Astrocyte (in vitro differentiated cells and primary cell): ENCODE measurements at places on chromosomes 5 and 9. TPM values are rescaled to one million over a fixed set of nuclear protein-coding genes. Genes with fewer than 3 reads are reported as not detected.

DNA sequence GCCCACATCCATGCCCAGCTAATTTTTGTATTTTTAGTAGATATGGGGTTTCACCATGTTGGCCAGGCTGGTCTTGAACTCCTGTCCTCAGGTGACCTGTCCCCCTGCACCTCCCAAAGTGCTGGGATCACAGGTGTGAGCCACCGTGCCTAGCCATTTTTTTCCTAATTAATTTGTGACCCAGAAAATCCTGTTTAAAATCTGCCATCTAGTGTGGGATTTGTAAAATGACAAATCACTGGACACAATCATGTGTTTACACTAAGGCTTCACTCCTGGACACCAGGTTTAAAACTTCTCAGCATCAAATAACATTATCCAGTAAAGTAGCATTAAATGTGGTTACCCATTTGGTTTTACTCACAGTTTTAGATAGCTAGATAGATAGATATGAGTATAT lies 18.6 kb upstream of the KDM4C start:
- no peaks in the 10 kb centered on the region for H3K27me3 ChIP-seq
- H3K27ac ChIP-seq = no peak overlapping the region
- no peaks in the 10 kb centered on the region for H3K36me3 ChIP-seq
- H3K4me1 ChIP-seq = no peaks in the 10 kb centered on the region
- no peak overlapping the region for H3K4me3 ChIP-seq
- DNase-seq = no peak

The PCDHA5 gene
- 1.0 and 1.7 TPM in 2 replicates for total RNA-seq

DNA sequence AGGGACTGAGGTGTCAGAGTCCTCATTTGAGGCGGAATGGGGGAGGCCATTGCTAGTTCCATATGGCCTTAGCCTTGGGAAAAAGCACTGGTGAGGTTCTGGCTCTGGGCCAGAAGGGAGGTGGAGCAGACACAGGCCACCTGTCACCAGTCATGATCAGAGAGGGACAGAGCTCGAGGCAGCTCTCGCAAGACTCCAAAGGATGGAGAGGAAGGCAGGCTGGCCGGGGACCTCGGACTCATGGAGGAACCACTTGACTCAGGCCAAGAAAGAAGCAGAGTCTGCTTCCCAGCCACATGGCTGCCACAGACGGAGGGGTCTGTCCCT lies 29.2 kb upstream of the NSMF start:
- no peak overlapping the region for H3K27ac ChIP-seq
- H3K36me3 ChIP-seq = no peaks in the 10 kb centered on the region
- no peaks in the 10 kb centered on the region for H3K27me3 ChIP-seq
- H3K4me1 ChIP-seq = no peaks in the 10 kb centered on the region

DNA sequence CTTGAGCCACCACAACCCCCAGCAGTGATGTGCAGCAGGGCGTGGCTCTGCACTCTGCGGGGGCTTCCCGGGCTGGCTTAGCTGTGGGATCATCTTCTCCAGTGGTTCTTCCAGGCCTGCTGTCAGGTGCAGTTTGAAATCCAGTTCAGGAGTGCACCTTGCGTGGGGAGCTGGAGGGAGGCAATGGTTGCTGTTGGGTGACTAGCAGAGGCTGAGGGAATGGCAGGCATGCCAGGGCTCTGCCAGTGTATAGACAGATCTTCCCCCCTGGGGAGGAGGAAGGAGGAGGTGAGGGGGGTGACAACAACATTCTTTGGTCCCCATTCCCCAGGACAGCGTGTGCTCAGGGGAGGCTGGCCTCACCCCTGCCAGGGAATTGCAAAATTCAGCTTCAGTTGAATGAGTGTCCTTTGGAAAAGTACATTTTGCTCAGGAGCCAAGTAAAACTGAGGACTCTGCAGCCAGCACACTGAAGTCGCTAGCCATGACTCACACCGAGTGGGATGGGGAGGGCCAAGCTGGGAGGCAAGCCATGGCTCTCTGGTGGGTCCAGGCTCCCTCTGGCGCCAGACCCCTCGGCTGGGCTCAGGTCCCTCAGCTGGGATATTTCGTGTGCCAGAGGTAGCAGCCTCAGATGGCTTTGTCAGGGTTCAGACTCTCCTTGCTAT lies 35.0 kb downstream of the ERGIC1 start:
- H3K4me1 ChIP-seq = peaks cover 69% of the 10 kb centered on the region
- DNase-seq = peak; percentile 92
- H3K27ac ChIP-seq = peak overlapping the region; percentile 95

The FANCG gene
- total RNA-seq = 11.0 and 14.1 TPM in 2 replicates

GRCh38 chr5:7873216-7873615 lies 4.3 kb downstream of the MTRR start:
- peaks cover 21% of the 10 kb centered on the region for H3K4me1 ChIP-seq
- no peak overlapping the region for H3K27ac ChIP-seq
- H3K36me3 ChIP-seq = peaks cover 14% of the 10 kb centered on the region
- DNase-seq = no peak
- H3K27me3 ChIP-seq = no peaks in the 10 kb centered on the region

DNA sequence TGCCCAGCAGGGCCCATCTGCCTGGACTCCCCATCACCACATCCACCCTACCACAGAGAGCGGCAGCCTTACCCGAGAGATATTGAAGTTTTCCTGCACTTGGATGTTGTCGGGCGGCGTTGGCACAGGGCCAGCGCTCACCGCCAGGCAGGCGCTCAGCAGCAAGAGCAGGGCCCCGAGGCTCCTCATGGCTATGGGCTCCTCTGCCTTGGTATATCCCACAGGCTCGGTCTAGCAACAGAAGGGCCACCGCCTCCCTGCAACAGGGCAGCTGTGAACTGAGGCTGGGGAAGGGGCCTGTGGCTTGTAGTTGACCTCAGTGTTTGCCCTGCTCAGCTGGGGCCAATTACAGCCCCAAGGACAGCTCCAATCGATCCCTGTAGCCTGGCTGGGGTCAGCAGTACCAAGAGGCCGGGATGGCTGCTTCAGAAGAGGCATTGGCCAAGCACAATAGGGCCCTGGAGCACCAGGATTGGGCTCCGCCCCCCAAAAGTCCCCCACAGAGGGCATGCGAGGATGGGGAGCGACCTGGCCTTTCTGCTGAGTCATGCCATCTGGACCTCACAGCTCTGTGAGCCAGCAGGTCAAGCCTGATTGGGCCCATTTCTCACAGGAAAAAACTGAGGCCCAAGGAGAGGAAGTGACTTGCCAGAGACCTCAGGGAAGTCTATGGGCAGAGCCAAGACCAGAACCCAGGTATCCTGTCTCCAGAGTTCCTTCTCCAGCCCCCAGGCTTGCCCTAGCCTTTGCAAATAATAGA lies at the start of gene AMBP:
TSS of gene AMBP (minus strand) at position 280 of the 760 bp plus-strand sequence. CDS start at position 189, 91 bp downstream.
- no peak for DNase-seq
- H3K27me3 ChIP-seq = peaks cover 21% of the 10 kb centered on the region
- no peaks in the 10 kb centered on the region for H3K4me1 ChIP-seq
- H3K27ac ChIP-seq = no peak within 1 kb of the TSS
- H3K36me3 ChIP-seq = no peaks in the 10 kb centered on the region

The PAX5 gene
- total RNA-seq = not detected in 2 replicates

The SPINK7 gene
- total RNA-seq = not detected in 2 replicates

The PCDHA12 gene
- total RNA-seq = 13.8 and 16.0 TPM in 2 replicates

The PLPP7 gene
- 0.20 and 0.65 TPM in 2 replicates for total RNA-seq

- no peaks in the 10 kb centered on the region for H3K27me3 ChIP-seq
- no peak overlapping the region for H3K27ac ChIP-seq
- H3K4me1 ChIP-seq = peaks cover 33% of the 10 kb centered on the region
- DNase-seq = no peak
- no peaks in the 10 kb centered on the region for H3K36me3 ChIP-seq
Measured at GRCh38 chr5:132089363-132089762, 15.8 kb downstream of the CSF2 start.

DNA sequence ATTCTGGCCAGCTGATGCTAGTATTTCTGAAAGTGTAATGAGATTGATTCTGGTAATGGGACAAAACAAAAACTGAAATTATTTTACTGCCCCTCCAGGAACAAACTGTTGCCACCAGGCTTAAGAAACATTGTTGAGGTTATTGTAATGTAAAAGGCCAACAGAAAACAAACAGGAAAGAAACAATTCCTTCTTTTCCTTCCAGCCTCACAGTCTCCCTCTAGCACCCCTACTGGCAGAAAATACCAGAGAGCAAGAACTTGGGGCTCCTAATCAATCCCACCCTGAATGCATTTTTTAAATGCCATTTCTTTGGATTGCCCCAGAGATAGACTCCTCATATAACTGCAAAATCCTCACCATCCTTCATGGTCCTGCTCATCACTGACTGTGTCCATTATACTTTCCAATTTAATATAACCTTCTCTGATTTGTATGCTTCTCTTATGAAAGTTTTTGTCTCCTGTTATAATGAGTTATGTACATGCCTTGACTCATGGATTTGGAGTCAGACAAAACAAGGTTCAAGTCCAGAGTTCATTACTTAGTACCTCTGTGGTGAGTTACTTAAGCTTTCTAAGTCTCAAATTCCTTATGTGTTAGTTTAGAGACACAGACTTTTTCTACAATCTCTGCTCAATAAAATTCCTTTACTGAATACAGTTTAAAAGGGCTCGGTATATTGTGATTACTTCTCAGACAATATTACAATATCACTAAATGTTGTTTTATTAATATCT lies 157.9 kb upstream of the FBN2 start:
- DNase-seq = peak; percentile 29
- H3K27me3 ChIP-seq = no peaks in the 10 kb centered on the region
- H3K36me3 ChIP-seq = no peaks in the 10 kb centered on the region
- H3K27ac ChIP-seq = no peak overlapping the region

The P4HA2 gene
- 214 and 302 TPM in 2 replicates for total RNA-seq

The CLPTM1L gene
- 131 TPM in 2 replicates for total RNA-seq

DNA sequence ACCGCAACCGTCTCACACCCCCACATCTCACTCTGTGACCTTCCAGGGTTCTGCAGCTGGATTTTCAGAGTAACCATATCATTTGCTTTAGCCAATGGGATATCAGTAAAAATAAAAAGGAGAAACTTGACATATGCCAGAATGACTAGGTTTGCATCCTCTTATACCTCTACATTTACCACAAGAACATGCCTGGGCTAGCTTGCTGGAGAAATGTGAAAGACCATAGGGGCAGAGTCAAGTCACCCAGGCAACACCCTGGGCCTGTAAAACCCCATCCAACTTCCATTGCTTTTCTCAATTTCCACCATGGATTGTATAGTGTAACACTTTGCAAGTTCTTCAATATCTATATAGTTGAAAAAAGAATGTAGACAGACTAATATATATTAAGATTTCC lies 731.1 kb downstream of the PTPRD start:
- no peaks in the 10 kb centered on the region for H3K36me3 ChIP-seq
- no peaks in the 10 kb centered on the region for H3K4me1 ChIP-seq
- no peak for DNase-seq
- H3K4me3 ChIP-seq = no peak overlapping the region

The ZNF354C gene
- 3.3 and 4.1 TPM in 2 replicates for total RNA-seq

- no peak for DNase-seq
- no peak overlapping the region for H3K27ac ChIP-seq
- no peak overlapping the region for H3K4me3 ChIP-seq
- no peaks in the 10 kb centered on the region for H3K36me3 ChIP-seq
Measured at GRCh38 chr5:112710896-112711295, 26.8 kb upstream of the APC start.

DNA sequence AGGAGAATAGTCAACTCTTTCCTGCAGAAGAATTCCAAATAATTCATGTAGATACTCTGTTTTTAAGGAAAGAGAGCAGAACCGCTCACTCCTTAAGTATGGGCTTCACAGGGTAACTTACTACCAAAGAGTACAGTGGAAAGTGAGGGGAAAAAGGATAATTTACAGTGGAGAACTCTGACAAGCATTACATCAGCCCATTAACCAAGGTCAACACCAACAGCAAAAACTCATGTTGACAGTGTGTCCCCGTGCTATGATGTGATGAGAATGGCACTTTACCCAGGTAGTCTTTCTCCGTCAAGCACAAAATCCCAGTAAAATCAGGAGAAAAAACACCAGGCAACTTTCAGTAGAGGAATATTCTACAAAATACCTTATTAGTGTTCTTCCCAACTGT lies 104.3 kb downstream of the ADCY2 start:
- H3K4me3 ChIP-seq = no peak overlapping the region
- no peaks in the 10 kb centered on the region for H3K4me1 ChIP-seq
- H3K27me3 ChIP-seq = no peaks in the 10 kb centered on the region
- no peaks in the 10 kb centered on the region for H3K36me3 ChIP-seq
- no peak for DNase-seq
- no peak overlapping the region for H3K27ac ChIP-seq

DNA sequence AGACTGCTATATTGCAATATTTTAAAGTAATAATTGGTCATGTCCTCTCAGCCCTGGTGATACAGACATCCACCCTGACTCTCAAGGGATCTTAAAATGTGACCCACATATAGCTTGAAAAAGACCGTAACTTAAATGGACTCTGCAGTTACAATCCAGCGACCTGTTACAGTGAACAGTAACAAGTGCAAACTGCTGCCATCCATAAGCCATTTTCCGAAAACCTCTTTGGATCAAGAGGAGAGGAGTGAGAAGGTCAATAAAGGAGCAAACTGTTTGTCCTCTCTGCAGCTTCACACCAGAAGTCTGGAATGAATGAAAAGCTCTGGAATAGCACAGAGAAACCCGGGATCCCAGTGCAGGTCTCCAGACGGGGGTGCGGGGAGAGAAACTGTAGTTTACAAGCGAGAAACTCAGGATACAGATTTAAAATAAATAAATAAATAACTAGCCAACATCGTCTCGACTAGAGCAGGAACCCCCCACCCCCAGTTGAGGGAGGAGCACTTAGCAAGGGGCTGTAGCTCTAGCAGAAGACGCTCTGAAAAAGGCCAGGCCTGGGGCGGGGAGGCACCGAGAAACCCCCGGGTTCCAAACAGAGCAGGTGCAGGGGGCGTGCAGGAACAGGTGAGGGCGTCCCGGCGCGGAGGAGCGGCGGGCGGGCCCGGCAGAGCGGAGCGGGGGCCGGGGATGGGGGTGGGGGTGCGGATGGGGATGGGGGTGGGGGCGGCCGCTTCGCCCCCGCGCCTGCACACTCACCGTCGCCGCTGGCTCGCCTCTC lies 572 bp downstream of the ZDHHC21 start:
- peak; percentile 12 for DNase-seq
- peaks cover 9% of the 10 kb centered on the region for H3K4me1 ChIP-seq
- H3K27me3 ChIP-seq = peaks cover 8% of the 10 kb centered on the region
- peaks cover 4% of the 10 kb centered on the region for H3K36me3 ChIP-seq

The CD72 gene
- 1.8 and 2.4 TPM in 2 replicates for total RNA-seq

DNA sequence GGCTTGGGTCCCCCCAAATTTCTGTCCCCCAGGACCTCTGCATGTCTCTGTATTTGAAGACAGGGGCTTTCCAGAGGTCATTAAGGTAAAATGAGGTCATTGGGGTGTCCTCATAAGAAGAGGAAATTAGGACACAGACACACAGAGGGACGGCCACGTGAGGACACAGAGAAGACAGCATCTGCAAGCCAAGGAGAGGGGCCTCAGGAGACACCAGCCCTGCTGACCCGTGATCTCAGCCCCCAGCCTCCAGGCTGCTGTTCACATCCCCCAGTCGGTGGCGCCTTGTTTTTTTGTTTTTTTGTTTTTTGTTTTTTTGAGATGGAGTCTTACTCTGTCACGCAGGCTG lies 1.2 kb upstream of the CCDC183 start:
- DNase-seq = no peak
- no peaks in the 10 kb centered on the region for H3K36me3 ChIP-seq
- H3K27ac ChIP-seq = no peak overlapping the region

- no peaks in the 10 kb centered on the region for H3K4me1 ChIP-seq
- H3K36me3 ChIP-seq = no peaks in the 10 kb centered on the region
- no peak overlapping the region for H3K4me3 ChIP-seq
- DNase-seq = no peak
Measured at GRCh38 chr5:95159603-95160002, 125.3 kb downstream of the MCTP1 start.

- no peaks in the 10 kb centered on the region for H3K27me3 ChIP-seq
- no peak overlapping the region for H3K4me3 ChIP-seq
- H3K4me1 ChIP-seq = no peaks in the 10 kb centered on the region
Measured at GRCh38 chr5:54279960-54280359, 30.4 kb downstream of the ARL15 start.

GRCh38 chr9:70641631-70642030 lies 227.2 kb upstream of the KLF9 start:
- no peaks in the 10 kb centered on the region for H3K36me3 ChIP-seq
- H3K4me3 ChIP-seq = no peak overlapping the region
- no peak overlapping the region for H3K27ac ChIP-seq
- DNase-seq = no peak
- no peaks in the 10 kb centered on the region for H3K4me1 ChIP-seq
- no peaks in the 10 kb centered on the region for H3K27me3 ChIP-seq
